Activated naive CD8-positive, alpha-beta T cell treated with anti-CD3 and anti-CD28 coated beads for 36 hours (primary cell): ENCODE measurements at places on chromosomes 1 and 21. TPM values are rescaled to one million over a fixed set of nuclear protein-coding genes. Genes with fewer than 3 reads are reported as not detected.
A peak's percentile ranks its signal among the peaks of the same experiment; 100 is the strongest.

DNA sequence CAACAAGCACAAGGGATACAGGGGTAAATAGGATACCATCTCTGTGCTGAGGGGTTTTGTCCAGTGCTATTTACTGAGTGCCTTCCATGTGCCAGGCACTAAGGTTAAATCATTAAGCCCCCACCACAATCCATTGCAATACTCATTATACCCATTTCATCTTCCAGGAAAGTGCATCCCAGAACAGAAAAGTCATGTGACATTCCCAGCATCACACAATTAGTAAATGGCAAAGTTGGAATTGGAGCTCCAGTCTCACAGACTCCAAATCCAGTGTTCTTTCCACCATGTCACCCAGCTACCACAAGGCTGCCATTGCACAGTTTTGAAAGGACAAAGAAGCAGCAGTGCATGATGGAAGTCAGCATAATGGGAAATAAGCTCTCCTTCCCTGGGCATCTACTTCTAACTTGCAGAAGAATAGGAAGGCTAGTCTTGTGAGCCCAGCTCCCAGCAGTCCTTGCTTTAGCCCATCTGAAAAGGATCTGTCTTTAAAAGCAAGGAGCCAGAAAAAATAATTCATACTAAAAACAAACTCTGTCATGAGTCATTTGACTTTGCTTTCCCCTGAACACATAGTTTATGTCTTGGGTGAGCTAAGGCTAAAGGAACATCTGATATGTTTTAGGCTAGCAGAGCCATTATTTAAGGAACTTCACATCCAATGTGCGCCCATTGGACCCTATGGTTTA, 111.4 kb upstream of the HOOK1 start:
- no peak for DNase-seq

GRCh38 chr1:78682496-78682895, 32.9 kb downstream of the IFI44 start:
- DNase-seq = no peak

DNA sequence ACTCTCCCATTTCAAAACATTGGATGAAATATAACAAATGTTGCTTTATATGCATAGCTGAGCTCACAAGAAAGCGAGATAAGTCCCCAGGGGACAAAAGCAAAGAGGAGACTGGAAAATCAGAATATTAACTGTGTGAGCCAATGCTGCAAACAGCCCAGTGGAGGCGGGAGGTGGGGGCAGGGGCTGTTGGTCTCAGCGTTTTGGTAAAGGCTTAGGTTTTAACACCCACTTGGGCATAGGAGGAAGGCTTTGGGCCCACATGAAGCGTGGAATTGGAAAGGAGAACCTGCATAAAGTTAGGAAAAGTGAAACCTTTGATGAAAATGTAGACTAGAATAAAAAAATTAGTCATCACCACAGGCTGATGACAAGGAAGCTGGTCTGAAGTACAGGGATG, 30.2 kb upstream of the SMIM12 start:
- no peak for DNase-seq

Gene LRRIQ3
- total RNA-seq = 1.3 TPM

GRCh38 chr21:31558189-31558961, 101.1 kb upstream of the SOD1 start:
- DNase-seq = peak; percentile 17

- DNase-seq = peak; percentile 44
Measured at GRCh38 chr1:179298952-179299351, 5.4 kb downstream of the SOAT1 start.

- no peak for DNase-seq
Measured at GRCh38 chr1:204544321-204544720, 28.1 kb downstream of the MDM4 start.

GRCh38 chr1:17687145-17687544, 68.0 kb upstream of the ACTL8 start:
- DNase-seq = no peak
